Left lobe of liver (tissue), 2 donors: ENCODE measurements at places on chromosomes 7 and 10. TPM values are rescaled to one million over a fixed set of nuclear protein-coding genes. Genes with fewer than 3 reads are reported as not detected.

ADAMTS14 gene
- 0.15 TPM for total RNA-seq

UPK3B gene
- total RNA-seq, result 1.2 TPM

ZNF722 gene
- not detected for total RNA-seq

ACBD5 gene
- total RNA-seq, result 43.1 TPM

CNPY1 gene
- total RNA-seq, result not detected

LRRC61 gene
- 14.0 TPM for total RNA-seq

ERVW-1 gene
- total RNA-seq, result not detected

CDH23 gene
- 20.9 TPM for total RNA-seq
